ENCODE measurements at places on chromosomes 16 and 17. TPM values are rescaled to one million over a fixed set of nuclear protein-coding genes. Genes with fewer than 3 reads are reported as not detected.

DNA sequence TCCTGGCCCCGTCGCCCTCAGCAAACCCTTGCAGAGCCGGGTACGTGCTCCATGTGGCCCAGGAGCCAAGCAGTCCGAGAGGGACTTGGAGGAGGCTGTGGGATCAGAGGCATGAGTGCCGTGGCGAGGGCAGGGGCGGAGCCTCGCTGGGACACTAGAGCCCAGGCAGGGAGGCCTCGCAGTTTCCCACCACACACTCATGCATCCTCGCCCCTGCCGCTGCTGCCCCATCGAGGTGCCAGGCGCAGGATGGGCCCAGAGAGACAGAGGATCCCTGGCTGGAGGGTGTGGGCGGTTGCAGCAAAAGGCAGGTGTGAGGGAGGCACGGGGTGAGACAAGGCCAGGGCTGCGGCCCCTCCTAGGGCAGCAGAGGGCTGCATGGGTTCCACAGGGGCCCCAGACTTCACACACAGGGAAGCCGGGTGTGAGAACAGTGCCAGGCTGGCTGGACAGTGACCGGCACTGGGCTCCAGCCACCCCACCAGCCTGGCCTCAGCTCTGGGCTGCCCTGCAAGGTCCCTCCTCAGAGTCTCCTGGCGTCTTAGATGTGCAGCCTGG is 7.7 kb downstream of the BCAR1 start:
- DNase-seq: no peak

GRCh38 chr16:30439720-30440348 is 5.8 kb downstream of the SEPHS2 start:
- no peak for DNase-seq

DNA sequence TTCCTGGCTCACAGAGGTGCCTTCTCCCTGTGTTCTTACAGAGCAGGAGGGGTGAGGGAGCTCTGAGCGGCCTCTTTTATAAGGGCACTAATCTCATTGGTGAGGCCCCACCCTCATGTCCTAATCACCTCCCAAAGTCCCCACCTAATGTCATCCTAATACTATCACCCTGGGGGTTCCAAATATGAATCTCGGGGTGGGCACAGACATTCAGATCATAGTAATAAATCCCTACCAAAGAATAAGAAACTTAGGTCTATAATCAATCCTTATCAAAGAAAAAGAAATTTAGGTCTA is 32.3 kb upstream of the METRNL start:
- no peak for DNase-seq

DNA sequence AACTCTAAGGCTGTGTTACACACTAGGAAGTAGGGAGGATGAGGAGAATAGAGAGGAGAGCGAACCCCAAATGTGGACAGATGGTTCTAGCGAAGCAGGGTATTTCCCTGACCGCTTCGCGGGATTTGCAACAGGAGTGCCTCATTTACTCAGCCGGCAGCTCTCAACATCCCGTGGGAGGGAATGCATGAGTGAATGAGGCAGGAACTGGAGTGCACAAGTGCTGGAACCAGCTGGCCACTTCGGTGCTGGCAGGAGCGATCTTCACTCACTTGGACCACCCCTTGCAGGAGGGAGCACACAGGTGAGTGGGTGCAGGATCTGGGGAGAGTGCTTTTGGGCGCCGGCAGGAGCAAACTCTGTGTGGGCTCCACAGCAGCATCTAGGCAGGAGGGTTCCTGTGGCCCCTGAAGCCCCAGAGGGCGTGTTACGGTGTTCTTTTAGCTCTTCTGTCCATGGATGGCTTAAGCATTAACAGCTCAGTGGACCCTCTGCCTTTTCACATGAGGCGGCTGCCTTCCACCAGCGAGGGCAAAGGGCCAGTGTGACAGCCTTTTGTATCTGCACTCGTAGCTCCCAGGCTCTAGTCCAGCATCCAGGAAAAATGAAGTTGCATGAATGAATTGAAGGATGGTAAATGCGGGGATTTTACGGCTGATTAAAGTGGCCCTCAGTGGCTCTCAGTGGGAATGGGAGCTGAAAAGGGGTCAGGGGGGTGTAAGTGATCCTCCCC is 17.4 kb upstream of the ZNHIT3 start:
- DNase-seq: no peak

DNA sequence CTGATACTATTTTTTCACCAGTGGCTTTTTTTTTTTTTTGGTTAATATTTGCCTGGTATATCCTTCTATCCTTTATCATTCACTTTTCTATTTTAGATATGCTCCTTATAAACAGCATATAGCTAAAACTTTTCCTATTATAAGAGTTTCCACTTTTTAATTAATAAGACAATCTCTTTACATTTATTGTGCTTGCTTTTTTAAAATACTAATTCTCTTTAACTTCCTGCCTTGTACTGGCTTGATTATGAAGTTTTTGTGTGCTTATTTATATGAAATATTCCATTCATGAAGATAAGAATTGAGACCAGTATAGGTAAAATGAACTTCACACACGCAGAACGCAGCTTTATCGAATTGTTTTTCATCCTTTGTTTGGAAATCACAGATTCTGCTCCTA is 9.0 kb upstream of the CDRT15 start:
- DNase-seq: no peak

DNA sequence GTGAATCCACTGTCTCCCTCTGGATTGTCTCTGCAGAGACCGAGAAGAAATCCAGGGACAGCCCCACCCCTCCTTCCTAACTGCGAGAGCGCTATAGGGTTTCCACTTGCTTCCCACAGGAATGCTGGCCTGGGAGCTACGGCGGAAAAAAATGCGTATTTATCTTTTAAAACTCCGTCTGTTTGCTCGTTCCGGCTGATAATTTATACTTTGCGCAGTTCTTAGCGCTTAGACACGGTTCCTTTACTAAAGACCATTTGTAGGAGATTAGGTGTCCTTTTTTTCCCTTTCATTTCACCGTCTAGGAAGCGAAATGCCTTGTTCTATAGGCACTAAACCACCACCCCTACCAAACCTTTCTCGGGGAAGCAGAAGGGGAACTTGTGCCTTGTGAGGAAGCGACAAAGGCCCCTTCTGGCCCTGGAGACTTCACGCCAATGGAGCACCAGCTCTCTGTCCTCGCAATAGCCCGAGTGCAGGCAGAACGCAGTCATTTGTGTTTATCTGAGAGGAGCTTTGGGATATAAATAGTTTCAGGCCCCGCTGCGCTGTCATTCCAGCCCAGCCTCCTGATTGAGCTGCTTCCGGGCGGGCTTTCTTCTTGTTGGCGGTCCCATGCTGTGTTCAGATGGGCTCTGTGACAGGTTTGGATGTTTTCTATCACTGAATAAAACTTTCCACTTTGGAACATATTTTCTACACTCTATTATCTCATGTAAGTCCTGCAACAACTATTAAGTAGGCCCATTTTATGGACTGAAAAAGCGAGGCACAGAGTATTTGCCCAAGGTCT is 791 bp upstream of the SUPT4H1 start:
- DNase-seq: no peak

Gene ZPBP2
- total RNA-seq: not detected

DNA sequence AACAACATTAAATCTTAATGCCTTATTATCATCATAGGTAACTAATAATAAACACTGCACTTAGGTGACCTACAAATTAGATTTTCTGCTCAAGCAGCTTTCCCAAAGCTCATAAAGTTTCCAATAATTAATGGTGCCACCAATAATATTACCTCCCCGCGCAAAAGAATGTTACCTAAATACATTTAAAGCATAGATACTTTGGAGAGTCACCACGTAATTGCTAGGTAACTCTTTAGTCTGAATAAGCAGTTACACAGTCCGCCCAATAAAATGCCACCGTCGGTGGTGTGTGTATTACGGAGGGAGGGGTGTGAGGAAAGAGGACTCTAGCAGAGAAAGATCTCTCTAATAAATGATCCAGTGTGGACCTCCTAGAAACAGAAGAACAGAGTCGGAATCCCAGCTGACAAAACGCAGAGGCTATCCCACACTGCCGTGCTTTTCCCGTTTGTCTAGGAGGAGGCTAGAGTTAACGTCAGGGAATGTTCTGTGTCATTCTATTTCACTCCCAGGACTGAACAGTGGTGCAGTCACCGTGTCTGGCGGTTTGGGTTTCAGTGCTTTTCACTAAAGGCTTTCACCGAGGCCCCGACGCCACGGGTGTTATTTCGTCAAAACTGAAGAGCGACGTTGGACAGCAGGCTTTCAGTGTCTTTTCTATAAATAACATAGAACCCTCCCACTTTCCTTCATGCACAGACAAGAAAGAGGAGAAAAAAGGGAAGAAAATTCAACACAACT is 630 bp downstream of the RNFT1 start:
- DNase-seq: peak; percentile 46

- no peak for DNase-seq
These were observed 22.4 kb downstream of the SOX9 start for GRCh38 chr17:72143245-72143644.

DNA sequence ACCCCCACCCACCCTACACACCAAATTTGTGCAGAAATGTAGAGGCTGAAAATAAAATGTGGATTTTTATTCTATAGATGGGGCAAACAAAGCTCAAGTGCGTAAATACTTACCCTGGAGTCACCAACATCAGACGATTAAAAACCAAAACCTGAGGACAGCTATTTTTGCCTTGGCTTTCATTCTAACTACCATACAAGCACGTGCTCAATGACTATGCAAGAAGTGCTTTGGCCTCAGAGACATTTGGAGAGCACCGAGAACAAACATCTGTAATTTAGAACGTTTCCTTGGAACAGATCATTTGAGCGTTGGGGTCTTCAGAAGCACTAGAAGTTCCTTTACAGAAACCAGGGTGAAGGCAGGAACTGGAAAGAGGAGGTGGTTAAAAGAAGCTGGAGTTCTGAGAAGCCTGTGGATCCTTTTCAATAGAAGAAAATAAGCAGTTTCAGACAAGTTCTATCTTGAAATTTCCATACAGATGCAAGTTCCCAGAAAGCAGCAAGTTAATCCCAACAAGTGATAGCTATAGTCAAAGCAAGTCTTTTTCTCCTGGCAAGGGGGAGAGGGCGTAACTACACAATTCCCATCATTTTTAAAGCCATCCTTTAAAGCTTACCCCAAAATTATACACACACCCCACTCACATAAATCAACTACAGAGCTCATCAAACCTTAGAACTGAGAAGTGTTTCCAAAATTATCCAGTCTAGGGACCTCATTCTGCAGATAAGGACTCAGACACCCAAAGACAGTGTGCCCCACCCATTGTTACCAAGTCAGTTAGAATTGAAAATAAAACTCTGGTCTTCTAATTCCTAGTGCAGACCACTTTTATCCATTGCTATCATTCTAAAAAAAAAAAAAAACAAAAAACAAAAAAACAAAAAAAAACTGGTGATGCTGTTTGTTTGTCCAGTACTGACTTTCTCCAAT is 29.6 kb upstream of the CDRT4 start:
- no peak for DNase-seq

GRCh38 chr17:1002412-1002753 is 5.5 kb downstream of the TIMM22 start:
- DNase-seq: no peak

GRCh38 chr16:50146479-50147435 is 6.3 kb upstream of the TENT4B start:
- DNase-seq: no peak

GRCh38 chr16:3115003-3115402 is 2.6 kb downstream of the ZNF205 start:
- DNase-seq: no peak

DNA sequence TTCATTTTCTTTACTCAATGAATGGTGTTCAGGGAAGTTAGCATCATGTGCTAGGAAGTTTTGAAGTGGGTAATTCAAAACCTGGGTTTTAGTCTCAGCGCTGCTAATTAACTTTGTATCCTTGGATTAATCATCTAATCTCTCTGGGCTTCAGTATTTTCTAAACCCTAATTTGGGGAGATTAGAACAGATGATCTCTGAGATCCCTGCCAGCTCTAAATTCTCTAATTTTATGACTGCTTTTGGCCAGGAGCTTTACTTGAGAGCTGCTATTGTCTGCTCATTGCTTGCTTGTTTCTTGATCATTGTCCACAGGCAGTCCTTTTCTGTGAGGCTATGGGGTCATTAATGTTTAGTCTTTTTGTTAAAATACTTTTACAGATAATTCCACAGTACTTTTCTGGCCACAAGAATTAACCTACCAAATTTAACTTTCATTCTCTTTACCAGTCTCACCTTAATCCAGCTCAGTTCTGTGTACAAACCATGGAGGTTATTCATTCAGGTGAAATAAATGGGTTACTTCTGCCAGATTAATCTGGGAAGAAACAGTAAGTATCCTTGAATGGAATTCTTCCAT is 28.4 kb upstream of the VWA3A start:
- DNase-seq: no peak

DNA sequence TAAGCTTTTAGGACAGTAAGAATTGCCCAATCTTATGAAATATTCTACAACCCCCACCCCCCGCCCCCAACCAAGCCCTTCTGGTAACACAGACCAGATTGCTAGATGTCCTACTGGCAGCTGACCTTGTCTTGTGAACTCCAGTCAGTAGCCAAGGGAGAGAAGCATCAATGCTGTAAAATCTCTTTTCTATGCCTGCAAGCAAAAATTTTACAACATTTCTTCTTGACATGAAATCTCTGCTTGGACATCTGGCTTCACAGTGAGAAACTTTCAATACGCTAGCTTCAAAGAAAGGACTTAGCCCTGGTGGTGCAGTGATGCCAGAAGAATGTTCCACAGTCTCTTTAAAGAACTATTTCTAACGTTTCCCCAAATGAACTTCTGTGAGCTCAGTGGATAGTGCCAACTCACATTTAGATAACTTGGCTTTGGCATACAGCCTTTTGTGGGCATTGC is 169.3 kb upstream of the AXIN2 start:
- DNase-seq: no peak

- DNase-seq: no peak
These were observed 22.6 kb upstream of the ITGB4 start for GRCh38 chr17:75698659-75699058.

DNA sequence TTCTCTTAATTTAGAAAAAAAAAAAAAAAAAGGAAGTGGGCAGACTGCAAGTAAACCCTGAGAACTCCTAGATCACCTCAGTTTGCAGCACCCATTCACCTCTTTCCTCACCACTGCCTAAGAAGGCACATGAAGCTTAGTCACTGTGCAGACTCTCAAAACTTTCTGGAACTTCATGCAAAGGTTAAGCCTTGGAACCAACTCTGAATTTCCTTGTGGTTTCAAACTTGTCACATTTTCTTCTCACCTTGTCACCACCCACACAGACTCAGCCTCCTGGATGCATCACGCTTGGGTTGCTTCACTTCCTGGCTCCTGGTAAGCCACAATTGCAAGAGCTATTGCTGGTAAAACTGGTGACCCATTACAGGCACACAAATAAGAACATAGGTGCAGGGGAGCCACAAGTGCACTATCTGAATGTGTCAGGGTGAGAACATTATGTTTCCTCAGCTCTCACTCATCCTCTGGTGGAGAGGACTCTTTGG is 15.0 kb upstream of the CPD start:
- no peak for DNase-seq

Data from Caco-2 (cell line).